ENCODE measurements at places on chromosomes 3 and 15.

GRCh38 chr3:120855665-120856437, 52.2 kb upstream of the STXBP5L start:
- DNase-seq: peak; percentile 69

- peak; percentile 32 for DNase-seq
These were observed at the start of gene LRRK1 for GRCh38 chr15:100918690-100919480. Gene LRRK1, plus strand, starts transcription at chr15:100919357. Its CDS starts 5,276 bp downstream, at chr15:100924633.

DNA sequence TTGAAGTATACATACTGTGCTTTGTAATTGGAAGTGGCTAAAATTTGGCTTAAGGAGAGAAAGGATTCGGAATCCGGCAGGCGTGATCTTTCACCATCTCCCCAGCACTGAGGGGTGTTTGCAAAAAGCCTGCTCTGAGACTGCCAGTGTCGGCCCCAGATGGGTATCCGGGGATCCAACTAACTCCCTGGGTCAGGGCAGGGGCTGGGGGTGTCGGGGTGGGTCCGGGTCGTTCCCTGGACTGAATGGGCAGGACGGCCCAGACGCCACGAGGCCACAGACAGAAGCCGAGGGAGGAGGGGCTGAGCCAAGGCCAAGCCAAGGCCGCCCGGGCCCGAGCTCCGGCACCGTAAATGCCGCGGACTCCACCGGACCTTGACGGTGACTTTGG, 349 bp downstream of the PPIB start:
- no peak for DNase-seq

- DNase-seq: peak; percentile 80
These were observed 59.8 kb upstream of the NR2F2 start for GRCh38 chr15:96270581-96271172.

DNA sequence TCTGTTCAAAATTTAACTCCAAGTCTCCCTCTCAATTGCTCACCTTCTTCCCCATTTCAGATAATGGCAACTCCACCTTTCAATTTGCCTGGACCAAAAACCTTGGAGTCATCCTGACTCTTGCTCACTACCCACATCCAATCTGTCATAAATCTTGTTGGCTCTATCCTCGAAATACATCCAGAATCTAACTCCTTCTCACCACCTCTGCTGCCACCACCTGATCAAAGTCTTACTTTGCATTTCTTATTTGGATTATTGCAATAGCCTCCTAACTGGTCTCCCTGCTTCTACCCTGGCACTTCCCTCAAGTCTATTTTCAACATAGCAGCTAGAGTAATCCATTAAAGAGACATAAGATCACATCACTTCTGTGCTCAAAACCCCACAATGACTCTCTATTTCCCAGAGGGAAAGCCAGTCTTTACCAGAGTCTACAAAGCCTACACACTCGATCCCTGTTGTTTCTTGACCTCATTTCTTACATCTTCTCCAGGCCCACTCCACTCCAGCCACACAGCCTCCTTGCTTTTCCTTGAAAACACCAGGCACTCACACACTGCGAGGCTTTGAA, 86.6 kb downstream of the GPR156 start:
- peak; percentile 61 for DNase-seq

- DNase-seq: no peak
These were observed 177.1 kb downstream of the NSMCE3 start for GRCh38 chr15:29092376-29093064.

GRCh38 chr15:74196175-74196574, 6.4 kb downstream of the STRA6 start:
- DNase-seq: peak; percentile 70

- no peak for DNase-seq
These were observed 97.6 kb downstream of the FRMD4B start for GRCh38 chr3:69288161-69288895.

- DNase-seq: no peak
These were observed 81.6 kb downstream of the TNIK start for GRCh38 chr3:171378586-171378985.

DNA sequence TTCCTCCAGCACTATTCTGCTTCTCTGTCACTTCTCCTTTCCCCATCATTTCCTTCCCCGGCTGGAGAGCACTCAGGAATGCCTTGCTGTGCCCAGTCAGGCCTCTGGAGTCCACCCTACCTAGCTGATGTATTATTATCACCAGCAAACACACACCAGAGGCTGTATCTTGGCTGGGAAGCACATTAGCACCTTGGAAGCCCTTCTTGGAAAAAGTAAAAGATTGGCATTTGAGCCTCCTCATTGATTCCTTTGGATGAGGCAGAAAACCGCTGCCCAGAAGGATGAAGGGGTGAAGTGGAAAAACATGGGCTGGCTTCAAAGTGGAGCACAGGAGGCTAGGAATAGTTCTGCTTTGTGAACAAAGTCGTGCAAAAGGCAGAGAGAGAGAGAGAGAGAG, 244.3 kb downstream of the RPLP1 start:
- no peak for DNase-seq

DNA sequence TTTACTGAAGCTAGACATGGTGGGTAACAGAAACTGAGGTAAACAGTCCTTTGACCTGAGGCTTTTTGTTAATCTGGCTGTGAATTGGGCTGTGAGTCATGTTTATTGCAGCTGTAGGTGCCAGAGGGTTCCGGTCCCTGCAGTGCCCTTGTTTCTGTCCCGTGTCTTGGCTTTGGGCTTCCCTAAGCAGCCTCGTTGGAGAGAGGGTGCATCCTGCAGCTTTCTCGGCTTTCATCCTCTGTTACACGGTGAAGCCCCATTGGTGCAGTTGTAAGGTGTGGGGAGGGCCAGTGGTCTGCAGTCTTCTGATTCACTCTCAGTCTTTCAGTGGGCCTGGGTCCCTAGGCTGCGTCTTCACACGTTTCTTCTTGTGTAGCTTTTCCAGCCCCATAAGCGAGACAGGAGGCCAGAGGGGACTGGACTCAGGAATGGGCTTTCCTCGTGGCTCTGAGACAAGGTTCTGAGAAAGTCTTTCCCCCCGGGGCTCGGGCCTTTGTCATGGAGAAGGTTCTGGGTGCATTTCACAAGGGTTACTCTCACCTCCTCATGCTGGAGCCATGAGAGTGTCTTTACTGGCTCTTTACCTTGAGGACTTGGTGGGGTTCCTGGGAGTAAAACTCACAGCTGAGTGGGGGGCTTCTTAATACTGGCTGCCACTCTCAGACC, 33.1 kb downstream of the ASB7 start:
- DNase-seq: no peak

- DNase-seq: no peak
These were observed 13.2 kb downstream of the ISG20 start for GRCh38 chr15:88651971-88652370.

- no peak for DNase-seq
These were observed 77.0 kb downstream of the MAGI1 start for GRCh38 chr3:65961733-65962132.

- DNase-seq: no peak
These were observed 75.5 kb downstream of the DPH6 start for GRCh38 chr15:35470441-35470840.

GRCh38 chr3:190738636-190739155, 123.8 kb downstream of the GMNC start:
- no peak for DNase-seq

- DNase-seq: no peak
These were observed 3.6 kb downstream of the RFC4 start for GRCh38 chr3:186802701-186803100.

DNA sequence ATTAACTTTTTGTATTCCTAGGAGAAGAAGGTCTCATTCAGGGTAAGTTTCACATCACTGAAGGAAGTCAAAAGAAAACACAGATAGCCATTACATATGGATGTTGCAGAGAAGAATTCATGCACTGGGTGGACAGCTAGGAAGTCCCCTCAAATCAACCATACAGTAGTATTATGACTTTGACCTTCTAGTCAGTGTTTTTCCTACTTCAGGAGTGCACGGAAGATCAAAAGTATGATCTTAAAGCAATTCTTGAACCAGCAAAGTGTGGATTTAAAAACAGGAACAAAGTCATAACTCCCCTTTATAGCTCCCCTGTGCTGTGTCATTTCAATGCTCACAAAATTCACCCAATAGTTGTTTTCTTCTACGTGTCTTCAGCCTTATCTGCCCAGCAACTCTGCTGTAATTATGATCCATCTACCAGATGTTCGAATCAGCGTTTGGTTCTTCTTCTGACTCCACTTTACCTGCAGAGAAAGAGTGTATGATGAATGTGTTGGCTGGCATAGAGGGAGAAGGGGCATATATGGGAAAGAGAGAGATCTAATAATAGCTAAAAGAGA, 118.1 kb upstream of the MEIS2 start:
- DNase-seq: no peak

DNA sequence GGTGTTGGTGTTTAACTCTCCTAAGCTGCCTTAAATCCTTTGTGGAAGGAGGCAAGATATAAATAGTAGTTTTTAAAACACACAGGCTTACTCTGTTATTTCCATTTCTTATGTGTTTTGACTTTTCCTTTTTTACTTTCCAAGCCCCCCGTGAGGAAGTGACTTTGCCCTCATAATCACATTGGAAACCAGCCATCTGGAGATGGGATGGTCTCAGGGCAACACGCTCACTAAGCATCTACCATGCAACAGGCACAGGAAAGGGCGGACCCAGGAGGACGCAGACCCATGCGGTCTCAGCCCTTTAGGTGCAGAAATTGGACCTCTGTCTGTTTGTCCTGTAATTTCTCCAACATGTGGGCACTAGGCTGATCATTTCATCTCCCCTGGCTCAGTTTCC, 115.7 kb downstream of the PDZRN3 start:
- no peak for DNase-seq

DNA sequence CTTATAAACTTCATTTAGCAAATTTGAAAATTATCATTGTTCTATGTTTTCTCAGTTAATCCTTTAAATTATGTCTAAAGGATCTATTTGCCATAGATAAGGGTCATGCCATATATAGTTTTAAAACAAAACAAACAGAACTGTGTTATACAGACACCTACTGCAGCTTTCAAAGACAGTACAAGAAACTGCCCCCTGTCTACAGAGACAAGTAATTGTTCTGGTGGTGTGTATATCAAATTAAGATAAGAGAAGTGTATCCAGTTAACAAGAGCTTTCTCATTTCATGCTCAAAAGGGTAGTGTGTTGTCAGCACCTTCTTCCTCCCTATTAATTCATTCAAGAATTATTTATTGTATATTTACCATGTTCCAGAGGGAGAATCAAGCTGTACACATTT, 201.2 kb downstream of the FMN1 start:
- peak; percentile 37 for DNase-seq

- no peak for DNase-seq
These were observed 237.7 kb downstream of the AGBL1 start for GRCh38 chr15:86317384-86317740.

GRCh38 chr3:148318240-148318639, 379.5 kb upstream of the AGTR1 start:
- peak; percentile 44 for DNase-seq

DNA sequence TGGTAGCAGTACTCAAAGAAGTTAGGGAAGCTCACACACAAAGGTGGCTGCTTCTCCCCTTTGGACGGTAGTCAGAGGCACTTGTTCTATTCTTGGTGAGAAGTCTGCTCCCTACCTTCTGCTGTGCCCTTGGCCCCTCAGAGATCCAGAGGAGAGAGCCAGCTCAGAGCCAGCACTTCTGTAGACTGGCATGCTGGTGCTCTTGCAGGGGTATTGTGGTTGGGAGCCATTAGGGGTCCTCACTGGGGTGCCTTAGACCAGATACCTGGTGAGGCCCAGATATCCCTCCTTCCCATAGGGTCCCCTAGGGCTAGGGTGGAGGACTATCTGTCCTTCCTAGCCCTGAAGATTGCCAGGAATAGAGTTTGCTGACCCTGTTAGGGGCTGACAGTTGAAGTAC, 140.6 kb downstream of the EEFSEC start:
- no peak for DNase-seq

- DNase-seq: no peak
These were observed 74.0 kb upstream of the RAD18 start for GRCh38 chr3:9037144-9037711.

DNA sequence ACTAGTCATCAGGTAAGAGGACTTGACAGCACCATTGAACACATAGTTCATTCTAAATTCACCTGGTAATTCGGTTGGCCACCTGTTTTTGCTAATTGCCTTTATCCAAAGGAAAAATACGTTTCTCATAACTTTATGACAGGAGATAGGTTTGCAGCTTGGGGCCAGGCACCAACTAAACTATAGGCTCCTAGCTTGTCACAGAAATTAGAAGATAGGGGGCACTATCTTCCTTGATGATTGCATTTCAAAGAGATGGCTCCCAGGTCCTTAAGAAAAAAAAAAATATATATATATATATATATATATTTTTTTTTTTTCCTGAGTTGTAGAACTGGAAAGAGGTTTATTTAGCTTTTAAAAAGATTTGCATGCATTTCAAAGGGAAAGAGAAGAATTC, 563.6 kb downstream of the NAALADL2 start:
- DNase-seq: no peak

- peak; percentile 92 for DNase-seq
These were observed at the start of gene AMOTL2 for GRCh38 chr3:134374105-134374790. Gene AMOTL2, minus strand, starts transcription at chr3:134374447. Its CDS starts 3,014 bp downstream, at chr3:134371433.

DNA sequence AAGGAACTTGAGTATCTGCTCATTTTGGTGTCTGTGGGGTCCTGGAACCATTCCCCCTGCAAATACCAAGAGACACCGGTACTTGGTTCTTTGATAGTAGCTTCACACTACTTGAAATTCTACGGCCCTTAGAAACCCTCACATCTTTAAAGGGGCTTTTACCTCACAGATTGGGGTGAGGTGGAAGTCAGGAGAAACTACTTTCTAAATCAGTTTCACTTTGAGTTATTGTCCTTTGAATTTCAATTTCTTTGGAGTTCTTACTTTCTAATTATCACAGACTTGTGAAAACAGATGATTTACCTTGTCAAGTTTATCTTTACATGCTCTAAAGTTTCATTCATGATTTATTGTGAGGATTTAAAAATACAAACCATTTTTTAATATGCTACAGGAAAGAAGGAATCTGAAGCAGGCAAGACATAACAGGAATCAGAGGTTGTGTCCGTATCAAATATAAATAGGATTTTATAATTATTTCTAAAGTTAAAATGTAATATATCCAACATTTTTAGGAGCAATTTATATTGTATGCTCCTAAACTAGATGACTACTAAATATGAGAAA, 98.9 kb downstream of the NEDD4 start:
- DNase-seq: no peak

DNA sequence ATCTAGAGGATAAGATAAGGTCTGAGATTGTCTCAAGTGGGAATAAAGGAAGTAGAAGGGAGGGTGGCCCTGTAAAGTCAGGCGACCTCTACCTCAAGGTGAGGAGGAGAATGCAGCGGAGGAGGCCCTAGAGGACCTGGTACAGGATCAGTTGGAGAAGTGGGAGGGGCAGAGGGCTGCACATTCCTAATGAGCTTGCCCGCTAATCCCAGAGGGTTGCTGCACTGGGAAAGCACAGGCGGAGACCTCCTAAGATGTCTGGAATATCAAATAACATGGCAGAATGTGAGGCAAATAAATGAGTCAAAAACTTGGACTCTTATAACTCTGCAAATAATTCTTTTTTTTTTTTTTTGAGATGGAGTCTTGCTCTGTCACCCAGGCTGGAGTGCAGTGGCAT, 30.2 kb upstream of the VPS8 start:
- DNase-seq: no peak

GRCh38 chr3:160210799-160211221, 14.4 kb upstream of the C3orf80 start:
- DNase-seq: peak; percentile 82

- DNase-seq: peak; percentile 96
These were observed at the start of gene ZBTB38 for GRCh38 chr3:141368062-141368924. Gene ZBTB38, plus strand, starts transcription at chr3:141368504. Its CDS starts 73,885 bp downstream, at chr3:141442389.

Data from fibroblast of mammary gland (primary cell).